Stimulated activated CD8-positive, alpha-beta memory T cell treated with anti-CD3 and anti-CD28 coated beads, Interleukin-12 subunit alpha, Interleukin-12 subunit beta, amount 100 ng/mL, for 1 hour (primary cell): ENCODE measurements at places on chromosomes 12 and 14.

DNA sequence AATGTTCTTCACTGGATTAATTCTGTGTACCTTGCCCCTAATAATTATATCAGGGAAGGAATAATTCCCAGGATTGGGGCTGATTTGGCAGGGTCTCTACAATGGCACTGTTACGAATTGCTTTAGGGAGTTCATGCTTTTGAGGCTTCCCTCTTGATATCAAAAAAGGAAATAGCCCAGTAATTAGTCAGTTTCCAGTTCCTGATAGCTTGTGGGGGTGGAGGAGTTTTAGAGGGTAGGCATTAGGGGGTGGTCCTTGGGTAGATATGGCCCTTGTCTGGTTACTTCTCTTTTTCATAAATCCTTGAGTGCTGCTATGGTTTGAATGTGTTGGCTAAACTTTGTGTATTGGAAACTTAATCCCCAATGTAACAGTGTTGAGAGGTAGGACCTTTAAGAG lies 6.1 kb upstream of the SRSF5 start:
- no peak for DNase-seq

- no peak for DNase-seq
These were observed 319.6 kb downstream of the BTG1 start for GRCh38 chr12:91825999-91826398.

DNA sequence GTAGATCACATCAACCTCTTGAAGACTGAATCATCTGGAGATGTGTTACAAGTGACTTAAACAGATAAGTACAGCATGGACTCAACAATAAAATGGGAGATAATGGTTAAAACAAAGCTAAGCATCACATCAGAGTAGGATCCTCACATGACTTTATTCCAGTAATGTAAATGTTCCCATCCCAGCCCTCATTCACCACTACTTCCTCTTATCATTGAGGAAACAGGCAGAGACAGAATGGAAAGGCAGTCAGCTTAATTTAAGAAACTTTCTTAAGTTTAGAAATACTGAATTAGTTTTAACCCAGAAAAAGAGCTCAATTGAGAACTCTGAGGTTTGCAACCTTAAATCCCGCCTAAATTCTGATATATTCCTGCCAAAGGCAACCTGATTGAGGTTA lies 1.2 kb upstream of the ALG10 start:
- no peak for DNase-seq

GRCh38 chr12:96473394-96474093 lies 15.8 kb upstream of the CFAP54 start:
- DNase-seq: no peak

DNA sequence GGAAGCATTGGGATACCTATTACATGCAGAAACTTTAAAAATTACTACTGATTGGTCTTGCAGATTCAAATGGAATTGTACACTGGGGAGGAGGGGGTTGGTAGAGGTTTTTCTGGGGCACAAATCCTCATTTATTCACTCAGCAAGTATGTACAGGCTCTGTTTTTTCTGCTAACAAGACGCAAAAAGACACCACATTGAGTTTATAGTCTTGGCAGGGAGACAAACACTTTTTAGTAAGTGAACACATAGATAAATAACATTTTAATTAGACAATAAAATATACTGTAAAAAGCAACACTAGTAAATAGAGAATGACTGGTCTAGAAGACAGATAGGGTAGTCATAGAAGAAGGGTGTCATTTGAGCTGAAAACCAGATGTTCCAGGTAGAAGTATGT lies 23.8 kb downstream of the GLIPR1L2 start:
- no peak for DNase-seq

- no peak for DNase-seq
These were observed 9.8 kb downstream of the CCER1 start for GRCh38 chr12:90945070-90945649.
